ENCODE measurements at places on chromosomes 3 and 15.

GRCh38 chr3:46337911-46338310 is 16.0 kb upstream of the CCR2 start:
- DNase-seq, result no peak

- no peak for DNase-seq
Measured at GRCh38 chr3:196163666-196164493, 47.3 kb downstream of the ZDHHC19 start.

GRCh38 chr3:155363690-155364070 is 70.2 kb upstream of the STRIT1 start:
- DNase-seq, result no peak

DNA sequence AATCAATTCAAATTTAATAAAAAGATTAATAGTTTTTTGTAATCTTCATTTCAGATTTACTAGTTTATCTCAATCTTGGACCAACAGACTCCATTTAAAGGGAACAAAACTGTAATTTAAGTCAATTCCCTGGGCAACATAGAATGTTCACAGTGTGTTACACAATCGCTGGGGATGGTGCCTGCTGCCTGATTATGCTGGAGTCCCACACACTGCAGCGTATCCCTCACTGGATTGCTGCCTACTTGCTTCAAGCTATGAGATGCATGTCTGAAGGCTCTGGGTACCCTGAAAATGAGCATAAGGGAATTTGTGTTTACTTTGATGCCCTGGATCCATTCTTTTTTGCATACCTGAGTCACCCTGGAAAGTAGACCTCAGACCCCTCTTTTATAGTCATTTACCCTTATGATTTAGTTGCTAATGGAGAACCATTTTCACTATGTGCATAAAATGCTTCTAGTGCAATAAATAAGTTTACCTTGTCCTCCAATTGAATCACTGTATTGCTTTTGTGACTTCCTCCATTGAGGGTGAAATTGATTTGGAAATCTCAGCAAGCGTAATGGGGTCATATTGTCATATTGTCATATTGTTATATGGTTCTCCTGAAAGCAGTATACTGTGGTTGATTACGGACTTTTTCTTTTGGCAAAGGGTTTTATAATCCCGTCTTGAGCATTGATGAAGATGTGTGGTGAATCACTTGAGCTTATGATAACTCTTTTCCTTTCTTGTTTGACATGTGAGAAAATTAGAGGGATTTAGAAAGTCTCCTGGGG is 35.9 kb downstream of the ITPR1 start:
- DNase-seq, result no peak

- DNase-seq, result no peak
Measured at GRCh38 chr3:62113092-62113491, 260.3 kb downstream of the FEZF2 start.

GRCh38 chr3:44235604-44236484 is 5.8 kb upstream of the TOPAZ1 start:
- DNase-seq, result peak; percentile 70

DNA sequence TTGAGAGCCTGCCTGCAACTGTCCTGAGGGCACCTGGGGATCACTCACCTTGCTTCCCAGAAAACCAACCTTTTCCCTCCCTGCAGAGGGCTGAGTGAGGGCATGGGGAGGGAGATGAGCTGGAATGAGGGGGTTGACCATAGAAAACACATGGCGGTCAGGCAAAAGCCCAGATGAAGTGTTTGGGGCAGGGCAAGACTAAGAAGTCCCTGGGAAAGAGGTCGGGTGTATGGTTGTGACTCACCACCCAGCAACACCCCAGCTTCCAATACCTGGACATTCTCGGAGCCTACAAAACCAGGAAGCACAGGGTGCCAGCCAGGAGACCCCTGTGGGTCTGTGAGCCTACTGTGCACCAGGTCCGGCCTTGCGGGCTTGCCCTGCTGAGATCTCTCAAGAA is 95.3 kb upstream of the ATP2B2 start:
- no peak for DNase-seq

GRCh38 chr3:66439666-66440344 is 61.0 kb downstream of the LRIG1 start:
- no peak for DNase-seq

- no peak for DNase-seq
Measured at GRCh38 chr3:191111722-191112121, 87.3 kb upstream of the OSTN start.

DNA sequence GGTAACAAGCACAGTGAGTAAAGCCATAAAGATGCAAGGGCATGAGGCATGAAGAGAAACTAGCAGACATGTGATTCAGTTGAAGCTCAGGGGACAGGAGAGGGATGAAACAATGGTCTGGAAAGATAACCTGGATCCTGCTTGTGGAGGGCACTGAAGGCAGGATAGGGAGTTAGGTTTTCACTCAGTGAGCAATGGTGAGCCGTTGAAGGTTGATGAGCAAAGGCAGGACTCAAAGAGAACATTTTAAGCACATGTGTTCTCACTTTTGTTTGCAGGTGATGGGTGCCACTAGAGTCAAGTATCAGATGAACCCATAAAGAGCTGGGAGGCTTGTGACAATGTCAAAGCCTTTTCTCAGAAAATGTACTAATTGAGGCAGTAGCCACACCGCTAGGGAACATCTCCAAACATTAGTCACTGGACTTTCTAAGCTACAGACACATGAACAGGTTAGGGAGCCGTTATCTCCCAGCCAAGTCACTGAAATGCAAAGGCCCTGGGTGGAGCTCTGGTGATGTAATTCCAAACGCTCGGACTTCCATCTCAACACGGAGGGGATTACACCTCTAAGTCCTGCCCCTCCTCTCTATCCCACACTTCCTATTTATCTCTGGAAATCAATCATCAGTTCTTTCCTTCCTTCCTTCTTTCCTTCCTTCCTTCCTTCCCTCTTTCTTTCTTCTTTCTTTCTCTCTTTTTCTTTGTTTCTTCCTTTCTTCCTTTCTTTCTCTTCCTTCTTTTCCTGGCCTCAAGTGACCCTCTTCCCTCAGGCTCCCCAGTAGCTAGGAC is 22.7 kb downstream of the KLHL6 start:
- DNase-seq, result no peak

DNA sequence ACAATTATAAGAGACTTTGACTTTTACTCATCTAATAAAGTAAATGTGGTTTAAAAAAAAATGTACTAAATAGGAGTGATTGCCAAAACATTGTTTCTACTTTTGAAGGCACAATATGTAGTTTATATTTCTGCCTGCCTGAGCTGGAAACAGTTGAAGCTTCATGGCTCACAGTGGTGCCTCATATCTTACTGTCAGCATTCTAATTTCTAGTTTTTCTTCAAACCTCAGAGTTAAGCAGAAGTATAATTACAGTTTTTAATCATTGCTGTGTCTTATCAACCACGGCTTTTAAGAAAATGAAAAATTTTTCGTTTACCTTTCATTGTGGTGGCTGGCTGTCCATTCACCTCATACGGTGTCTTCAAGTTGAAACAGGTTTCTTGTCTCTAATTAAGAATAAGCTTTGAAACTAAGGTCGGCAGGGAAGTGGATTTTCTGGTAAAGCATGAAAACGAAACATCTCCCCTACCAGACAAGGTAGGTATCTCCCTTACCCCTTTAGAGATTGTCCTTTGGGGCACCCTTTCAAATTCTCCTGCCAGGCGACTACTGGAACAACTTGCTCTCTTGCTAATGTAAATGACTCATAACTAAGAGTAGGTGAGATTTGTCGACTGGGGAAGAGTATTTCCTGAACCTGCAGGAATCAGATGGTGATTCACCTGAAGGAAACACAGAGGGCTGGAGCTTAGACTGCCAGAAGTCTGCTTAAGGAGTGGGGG is at the start of gene GPR87:
Gene GPR87 (minus strand): TSS at position 554 of the 725 bp plus-strand sequence. CDS start 16,720 bp downstream, outside the sequence.
- DNase-seq, result no peak

- no peak for DNase-seq
Measured at GRCh38 chr3:60728006-60728405, 523.2 kb downstream of the FHIT start.

- no peak for DNase-seq
Measured at GRCh38 chr3:77244981-77245380, 205.1 kb downstream of the ROBO2 start.

- DNase-seq, result peak; percentile 93
Measured at GRCh38 chr3:112302881-112303763, 9.1 kb upstream of the SLC9C1 start.

DNA sequence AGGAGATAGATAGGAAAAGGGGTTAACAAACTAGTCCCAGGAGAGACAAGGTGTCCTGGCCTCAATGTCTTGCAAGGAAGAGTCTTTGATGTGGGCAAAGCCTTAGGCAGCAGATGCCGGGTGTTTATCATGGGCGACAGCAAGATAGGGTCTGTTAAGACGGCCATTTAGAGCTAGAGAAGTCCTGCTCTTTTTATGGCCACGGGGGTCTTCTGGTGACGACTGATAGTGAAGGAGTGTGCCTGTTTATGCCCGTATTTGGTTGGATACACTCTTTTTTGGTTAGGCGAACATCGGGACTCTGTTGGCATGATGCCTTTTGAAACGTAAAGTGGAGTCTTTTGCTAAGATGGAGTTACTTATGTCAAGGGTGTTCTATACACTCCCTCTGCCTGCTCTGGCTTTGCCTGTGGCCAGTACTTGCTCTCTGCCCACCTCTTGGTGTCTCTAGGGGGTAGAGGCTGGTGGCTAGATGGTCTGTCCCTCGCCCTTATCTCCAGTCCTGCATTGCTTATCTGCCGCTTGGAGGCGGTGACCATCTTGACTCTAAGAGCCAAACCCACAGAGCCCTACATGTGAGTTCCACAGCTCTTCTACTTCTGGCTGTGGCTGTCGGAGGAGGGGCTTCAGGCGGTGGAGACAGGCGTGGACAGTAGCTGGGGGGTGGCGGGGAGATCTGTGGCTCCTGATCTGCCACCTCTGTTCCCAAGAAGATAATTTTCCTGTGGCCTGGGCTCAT is 55.8 kb upstream of the ZBTB38 start:
- no peak for DNase-seq

- DNase-seq, result no peak
Measured at GRCh38 chr3:87004883-87005282, 13.9 kb upstream of the VGLL3 start.

- peak; percentile 20 for DNase-seq
Measured at GRCh38 chr3:2098398-2099027, at the start of gene CNTN4. TSS of gene CNTN4 (plus strand) at chr3:2098866.

GRCh38 chr3:40232626-40233025 is 76.9 kb upstream of the EIF1B start:
- no peak for DNase-seq

DNA sequence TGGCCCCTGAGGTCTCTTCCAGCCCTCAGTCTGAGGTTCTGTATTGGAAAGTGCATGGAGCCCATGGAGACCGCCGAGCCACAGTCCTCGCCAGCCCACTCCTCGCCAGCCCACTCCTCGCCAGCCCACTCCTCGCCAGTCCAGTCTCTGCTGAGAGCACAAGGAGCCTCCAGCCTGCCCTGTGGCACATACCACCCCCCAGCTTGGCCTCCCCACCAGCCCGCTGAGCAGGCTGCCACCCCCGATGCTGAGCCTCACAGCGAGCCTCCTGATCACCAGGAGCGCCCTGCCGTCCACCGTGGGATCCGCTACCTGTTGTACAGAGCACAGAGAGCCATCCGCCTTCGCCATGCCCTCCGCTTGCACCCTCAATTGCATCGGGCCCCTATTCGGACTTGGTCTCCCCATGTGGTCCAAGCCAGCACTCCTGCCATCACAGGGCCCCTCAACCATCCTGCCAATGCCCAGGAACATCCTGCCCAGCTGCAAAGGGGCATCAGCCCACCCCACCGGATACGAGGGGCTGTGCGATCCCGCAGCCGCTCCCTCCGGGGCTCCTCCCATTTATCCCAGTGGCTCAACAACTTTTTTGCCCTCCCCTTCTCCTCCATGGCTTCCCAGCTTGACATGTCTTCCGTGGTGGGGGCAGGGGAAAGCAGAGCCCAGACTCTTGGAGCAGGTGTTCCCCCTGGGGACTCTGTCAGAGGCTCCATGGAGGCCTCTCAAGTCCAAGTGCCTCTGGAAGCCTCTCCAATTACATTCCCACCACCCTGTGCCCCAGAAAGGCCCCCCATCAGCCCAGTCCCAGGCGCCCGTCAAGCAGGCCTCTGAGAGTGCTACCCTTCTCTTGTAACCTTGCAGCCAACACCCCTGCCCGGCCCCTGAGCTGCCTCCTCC is 40.9 kb downstream of the PML start:
- DNase-seq, result no peak

DNA sequence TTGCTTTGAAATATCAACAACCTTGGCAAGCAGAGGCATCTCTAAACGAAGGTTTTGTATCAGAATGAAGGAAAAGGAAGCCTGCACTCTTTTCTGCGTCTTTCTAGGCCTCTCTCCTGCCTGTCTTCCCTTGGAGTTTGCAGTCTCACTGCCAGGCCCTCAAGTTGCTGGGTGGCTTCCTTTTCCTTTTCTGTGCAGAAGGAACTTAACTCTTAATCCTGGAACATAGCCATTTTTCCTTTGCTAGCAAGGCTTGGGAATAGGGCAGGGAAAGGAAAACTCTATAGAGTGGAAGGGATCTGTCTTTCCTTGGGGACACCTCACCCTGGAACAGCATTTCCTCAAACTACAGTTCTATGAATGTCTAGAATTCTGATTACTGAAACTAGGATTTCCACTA is 32.8 kb downstream of the TLNRD1 start:
- DNase-seq, result no peak

DNA sequence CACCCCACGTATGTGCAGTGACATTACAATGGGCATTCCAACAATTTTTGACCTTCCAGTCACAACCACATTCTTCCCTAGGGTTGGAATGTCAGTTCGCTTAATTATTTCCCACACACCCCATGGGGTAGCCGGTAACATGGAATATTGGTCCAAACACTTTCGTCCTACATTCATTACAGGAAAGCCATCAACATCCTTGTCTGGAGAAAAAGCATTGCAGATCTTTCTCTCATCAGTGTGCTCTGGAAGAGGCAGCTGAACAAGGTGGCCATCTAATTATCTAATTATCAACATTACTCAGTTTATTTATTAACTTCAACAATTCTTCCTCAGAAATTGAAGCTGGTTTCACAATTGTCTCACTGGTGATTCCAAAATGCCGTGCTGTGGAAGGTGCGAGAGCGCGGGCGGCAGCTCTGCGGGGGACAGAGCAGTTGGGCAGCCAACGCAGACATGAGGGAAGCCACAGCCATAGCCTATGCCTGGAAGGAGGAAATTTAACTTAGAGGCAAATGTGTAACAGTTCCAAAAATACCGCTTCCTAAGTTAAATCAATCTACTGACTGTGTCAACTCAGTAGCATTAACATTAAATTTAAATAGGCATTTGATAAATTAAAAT is 1158.9 kb upstream of the EPHA6 start:
- DNase-seq, result peak; percentile 38

DNA sequence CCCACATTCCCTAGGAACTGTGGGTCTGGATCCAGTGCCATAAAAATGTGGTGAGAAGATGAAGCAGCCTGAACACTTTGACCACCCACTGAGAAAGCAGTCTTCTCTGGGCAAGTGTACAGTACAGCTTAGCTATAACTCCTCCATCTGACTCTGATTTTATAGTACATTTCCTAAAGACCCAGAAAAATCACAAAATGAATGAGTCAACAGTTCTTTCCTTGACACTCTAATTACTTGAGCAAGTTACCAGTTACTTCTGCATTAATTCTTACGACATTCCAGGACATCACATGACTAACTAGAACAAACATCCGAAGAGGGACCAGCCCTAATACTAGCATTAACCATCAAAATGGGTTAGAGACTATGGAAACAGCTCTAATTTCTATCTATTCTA is 148.1 kb upstream of the PEX5L start:
- no peak for DNase-seq

- peak; percentile 67 for DNase-seq
Measured at GRCh38 chr15:70763950-70764730, 782 bp upstream of the UACA start.

GRCh38 chr3:4950948-4951347 is 28.3 kb upstream of the BHLHE40 start:
- no peak for DNase-seq

GRCh38 chr3:122560680-122561079 is 3.4 kb downstream of the PARP9 start:
- peak; percentile 85 for DNase-seq
